Activated T-cell treated with anti-CD3 and anti-CD28 coated beads for 1 hour (primary cell): ENCODE measurements at places on chromosomes 3 and 15.

- DNase-seq, result no peak
These were observed 501.3 kb downstream of the NTRK3 start for GRCh38 chr15:87755226-87755625.

DNA sequence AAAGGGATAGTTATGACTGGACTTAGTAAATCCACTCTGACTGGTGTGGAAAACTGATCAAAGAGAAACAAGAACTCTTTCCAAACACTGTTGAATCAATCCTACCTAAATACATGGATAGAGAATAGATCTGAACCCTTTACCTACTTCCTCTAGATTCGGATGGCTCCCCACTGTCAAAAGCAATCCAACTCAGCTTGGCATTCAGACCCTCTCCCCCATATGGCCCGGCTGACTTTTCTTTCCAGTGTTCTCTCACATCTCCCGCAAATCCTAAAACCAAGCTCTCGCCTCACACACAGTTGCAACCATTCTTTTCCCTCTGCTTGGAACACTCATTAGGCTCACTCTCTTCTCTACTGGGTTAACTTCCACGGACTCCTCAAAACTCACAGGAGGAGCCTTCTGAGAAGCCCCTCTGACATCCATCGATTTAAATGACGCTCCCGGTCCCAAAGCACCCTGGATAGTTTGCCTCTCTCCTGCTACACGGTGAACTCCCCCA lies 639 bp downstream of the SPICE1 start:
- no peak for DNase-seq

DNA sequence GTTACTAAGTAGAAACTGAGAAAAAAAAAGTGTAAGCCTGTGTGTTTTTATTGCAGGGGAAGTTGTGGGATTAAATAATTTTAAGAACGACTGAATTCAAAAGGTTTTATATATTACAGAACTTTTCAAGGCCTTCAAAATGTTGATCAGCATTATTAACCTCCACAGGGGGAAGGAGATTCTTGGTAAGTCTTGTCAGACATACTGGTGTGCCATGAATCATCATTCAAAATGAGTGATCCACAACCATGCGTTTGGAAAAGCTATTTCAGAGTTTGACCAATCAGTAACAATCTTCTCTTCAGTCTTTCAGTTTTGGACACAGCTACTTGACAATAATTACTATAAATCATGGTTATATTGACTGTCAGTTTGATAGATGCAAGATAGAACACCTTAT lies 70.2 kb downstream of the ADAMTS9 start:
- DNase-seq, result no peak

GRCh38 chr3:50128001-50128400 lies 27.1 kb upstream of the SEMA3F start:
- DNase-seq, result no peak

DNA sequence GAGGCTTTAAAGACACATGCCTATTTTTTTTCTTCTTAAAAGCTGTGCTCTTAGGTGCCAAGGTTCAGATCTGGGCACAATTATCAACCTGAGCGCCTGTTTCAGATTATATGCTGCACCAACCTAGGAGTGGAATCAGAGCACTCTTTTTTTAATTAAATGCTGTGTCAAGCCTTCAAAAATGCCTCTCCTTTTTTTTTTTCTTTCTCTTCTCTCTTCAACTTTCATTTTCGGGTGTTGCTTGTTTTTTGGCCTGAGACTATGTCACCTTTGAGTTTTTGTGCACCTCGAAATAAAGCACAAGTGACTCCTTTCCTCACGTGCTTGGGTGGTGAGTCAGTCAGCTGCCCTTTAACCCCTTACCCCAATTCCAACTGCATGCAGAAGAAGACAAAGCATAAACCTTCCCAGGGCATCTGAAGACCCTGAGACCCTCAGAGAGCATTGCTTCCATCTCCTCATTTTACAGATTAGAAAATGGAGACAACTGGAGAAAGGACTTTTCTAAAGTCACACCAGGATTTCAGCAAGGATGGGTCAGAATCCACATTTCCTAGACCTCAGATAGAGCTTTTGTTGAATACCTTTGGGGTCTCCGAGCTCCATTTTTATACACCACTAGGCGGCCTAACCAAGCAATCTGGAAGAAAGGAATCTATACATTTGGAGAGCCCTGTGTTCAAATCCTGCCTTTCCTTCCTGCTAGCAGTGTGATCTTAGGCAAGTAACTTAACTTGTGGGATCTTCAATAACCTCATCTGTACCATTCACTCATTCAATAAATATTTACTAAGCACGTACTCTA lies 631 bp upstream of the PRICKLE2 start:
- DNase-seq, result no peak

- no peak for DNase-seq
These were observed 594 bp downstream of the CRELD1 start for GRCh38 chr3:9934235-9934621.

GRCh38 chr3:63946753-63947152 lies 34.6 kb upstream of the SCAANT1 start:
- no peak for DNase-seq
